Calu3 (cell line): ENCODE measurements at places on chromosomes 3 and 15. TPM values are rescaled to one million over a fixed set of nuclear protein-coding genes. Genes with fewer than 3 reads are reported as not detected.

SERPINI2 gene
- total RNA-seq, result not detected in 2 replicates

DNA sequence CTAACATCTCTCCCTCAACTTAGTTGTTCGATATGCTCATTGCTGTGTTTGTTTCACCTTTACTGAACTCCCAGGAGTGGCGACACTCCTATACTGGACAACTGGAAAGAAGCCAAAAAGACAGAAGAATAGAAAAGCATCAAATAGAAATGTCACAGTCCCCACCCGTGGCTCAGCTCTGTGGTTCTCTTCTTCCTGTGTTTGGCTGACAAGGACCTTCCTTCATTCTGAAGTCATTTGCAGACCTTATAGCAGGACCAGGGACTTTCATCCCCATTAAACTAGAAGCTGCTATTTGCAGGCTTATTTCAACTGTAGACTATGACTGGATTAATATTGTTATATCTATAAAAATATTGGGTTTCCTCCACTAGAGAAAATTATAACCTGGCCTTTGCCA lies 125.9 kb downstream of the NECTIN3 start:
- H3K36me3 ChIP-seq, result peaks cover 15% of the 10 kb centered on the region
- no peak overlapping the region for H3K4me3 ChIP-seq
- H3K27ac ChIP-seq, result no peak overlapping the region
- peaks cover 14% of the 10 kb centered on the region for H3K4me1 ChIP-seq
- no peaks in the 10 kb centered on the region for H3K27me3 ChIP-seq

DNA sequence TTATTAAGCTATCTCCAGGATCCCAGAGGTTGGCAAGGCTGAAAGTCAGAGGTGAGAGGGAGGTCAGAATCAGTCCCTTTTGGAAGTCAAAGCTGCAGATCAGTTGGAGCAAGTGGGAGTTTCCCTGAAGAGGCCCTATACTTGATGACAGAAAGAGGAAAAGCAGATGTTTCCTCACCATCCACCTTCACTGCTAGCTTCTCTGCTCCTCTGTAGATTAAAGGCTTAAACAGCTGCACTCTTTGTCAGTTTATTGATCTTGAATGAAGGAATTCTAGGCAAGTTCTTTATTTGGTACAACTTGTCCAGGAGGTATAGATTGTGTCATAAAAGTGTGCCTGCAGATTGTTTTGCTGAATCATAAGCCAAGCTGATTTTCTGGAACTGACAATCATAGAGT lies 408.2 kb upstream of the TGFBR2 start:
- no peaks in the 10 kb centered on the region for H3K36me3 ChIP-seq
- DNase-seq, result no peak
- H3K4me1 ChIP-seq, result no peaks in the 10 kb centered on the region
- no peak overlapping the region for H3K27ac ChIP-seq
- H3K4me3 ChIP-seq, result no peak overlapping the region

GRCh38 chr3:88188436-88188835 lies 38.7 kb downstream of the C3orf38 start:
- H3K27me3 ChIP-seq, result no peaks in the 10 kb centered on the region
- no peak overlapping the region for H3K4me3 ChIP-seq
- peaks cover 11% of the 10 kb centered on the region for H3K4me1 ChIP-seq

DNA sequence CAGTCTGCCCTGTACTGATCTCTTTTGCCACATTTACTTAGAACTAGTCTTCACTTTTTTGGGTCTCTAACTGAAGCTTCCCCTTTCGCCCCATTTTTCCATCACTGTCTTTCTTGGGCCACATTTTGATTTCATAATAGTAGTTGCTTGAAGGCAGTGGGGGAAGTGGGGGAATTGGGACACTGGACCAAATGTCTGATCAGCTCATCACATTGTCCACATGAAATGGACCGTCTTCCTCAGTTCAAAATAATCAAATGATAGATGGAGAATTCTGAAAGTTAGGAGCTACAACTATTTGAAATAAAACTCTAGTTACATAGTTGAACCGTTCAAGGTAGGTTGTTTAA lies 747 bp downstream of the PDCD6IP start:
- DNase-seq, result no peak
- H3K4me3 ChIP-seq, result peak overlapping the region; percentile 99
- peaks cover 42% of the 10 kb centered on the region for H3K4me1 ChIP-seq
- peaks cover 43% of the 10 kb centered on the region for H3K36me3 ChIP-seq
- peak overlapping the region; percentile 94 for H3K27ac ChIP-seq
- no peaks in the 10 kb centered on the region for H3K27me3 ChIP-seq

WDR73 gene
- total RNA-seq, result 53.1 and 53.3 TPM in 2 replicates

GRCh38 chr3:174340624-174341587 lies 518.2 kb upstream of the NAALADL2 start:
- H3K4me3 ChIP-seq, result no peak overlapping the region
- H3K27me3 ChIP-seq, result no peaks in the 10 kb centered on the region
- no peak for DNase-seq
- H3K36me3 ChIP-seq, result no peaks in the 10 kb centered on the region

GRCh38 chr3:69137005-69137404 lies 14.6 kb upstream of the LMOD3 start:
- no peaks in the 10 kb centered on the region for H3K4me1 ChIP-seq
- DNase-seq, result no peak
- H3K4me3 ChIP-seq, result no peak overlapping the region
- H3K36me3 ChIP-seq, result no peaks in the 10 kb centered on the region
- no peaks in the 10 kb centered on the region for H3K27me3 ChIP-seq
- H3K27ac ChIP-seq, result no peak overlapping the region

DNA sequence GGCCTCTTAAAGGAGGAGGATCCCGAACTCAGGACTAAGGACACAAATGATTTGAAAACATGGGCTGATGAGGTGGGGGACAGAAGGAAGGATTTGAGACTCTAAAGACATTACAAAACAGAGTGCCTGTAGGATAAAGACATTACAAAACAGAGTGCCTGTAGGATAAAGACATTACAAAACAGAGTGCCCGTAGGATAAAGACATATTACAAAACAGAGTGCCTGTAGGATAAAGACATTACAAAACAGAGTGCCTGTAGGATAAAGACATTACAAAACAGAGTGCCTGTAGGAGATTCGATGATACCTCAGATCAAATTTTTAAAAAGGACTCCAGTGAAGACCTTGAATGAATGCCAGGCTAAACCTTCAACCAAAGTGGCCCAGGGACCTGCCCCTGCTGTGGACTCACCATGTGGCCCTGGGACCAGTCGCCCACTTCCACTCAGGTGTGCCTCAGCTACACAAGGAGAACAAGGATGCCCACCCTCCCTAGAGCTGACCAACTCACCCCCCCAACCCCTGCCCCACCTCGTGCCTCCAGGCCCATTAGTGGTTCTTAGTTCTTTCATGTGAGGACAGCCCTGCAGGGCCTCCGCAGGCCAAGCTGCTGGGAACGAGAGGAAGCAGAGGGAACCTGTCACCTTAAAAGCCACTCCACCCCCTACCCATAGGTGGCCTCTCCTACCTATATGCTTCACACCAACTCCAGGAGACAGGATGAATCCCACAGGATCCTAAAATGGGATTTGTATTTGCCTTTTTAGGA lies 59.8 kb downstream of the SH3BP5 start:
- no peaks in the 10 kb centered on the region for H3K27me3 ChIP-seq
- H3K27ac ChIP-seq, result no peak overlapping the region

DNA sequence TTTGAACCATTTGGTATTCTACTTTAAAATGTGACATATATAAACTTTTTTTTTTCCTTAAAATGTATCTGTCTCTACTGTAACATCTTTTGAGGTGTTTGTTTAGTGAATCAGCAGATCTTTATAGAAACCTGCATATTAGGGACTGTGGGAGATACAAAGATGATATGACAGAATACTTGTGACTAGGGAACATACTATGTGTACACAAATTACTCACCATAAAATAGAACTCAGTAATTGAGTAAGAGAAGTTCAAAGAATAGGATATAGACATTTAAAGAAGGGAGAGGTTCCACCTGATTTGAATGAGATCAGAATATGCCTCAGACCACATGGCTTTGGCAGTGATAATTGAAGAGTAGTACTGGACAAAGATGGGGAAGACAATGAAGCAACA lies 47.9 kb downstream of the ATP2C1 start:
- H3K4me1 ChIP-seq, result no peaks in the 10 kb centered on the region
- no peak overlapping the region for H3K27ac ChIP-seq
- no peak for DNase-seq
- no peaks in the 10 kb centered on the region for H3K27me3 ChIP-seq
- peaks cover 26% of the 10 kb centered on the region for H3K36me3 ChIP-seq

DNA sequence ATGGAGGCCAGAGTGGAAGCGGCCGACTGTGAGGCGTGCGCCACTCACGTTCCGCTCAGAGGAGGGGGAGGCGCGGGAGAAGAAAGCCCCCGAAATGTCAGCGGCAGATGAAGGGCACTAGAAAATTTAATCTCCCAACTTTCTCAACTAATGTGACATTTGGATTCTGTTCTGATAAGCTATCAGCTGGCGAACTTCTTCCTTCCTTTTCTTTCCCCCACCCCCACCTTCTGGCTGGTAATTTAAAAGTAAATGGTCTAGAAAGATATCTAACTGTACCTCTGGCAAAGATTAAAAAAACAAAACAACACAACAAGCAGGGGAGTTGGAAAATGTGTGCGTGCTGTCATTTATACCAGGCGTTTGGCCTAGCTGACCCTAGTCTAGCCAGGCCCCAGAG lies 26.4 kb upstream of the TMEM115 start:
- no peaks in the 10 kb centered on the region for H3K4me1 ChIP-seq
- no peak overlapping the region for H3K27ac ChIP-seq
- H3K36me3 ChIP-seq, result no peaks in the 10 kb centered on the region
- no peak overlapping the region for H3K4me3 ChIP-seq
- peaks cover 68% of the 10 kb centered on the region for H3K27me3 ChIP-seq

DNA sequence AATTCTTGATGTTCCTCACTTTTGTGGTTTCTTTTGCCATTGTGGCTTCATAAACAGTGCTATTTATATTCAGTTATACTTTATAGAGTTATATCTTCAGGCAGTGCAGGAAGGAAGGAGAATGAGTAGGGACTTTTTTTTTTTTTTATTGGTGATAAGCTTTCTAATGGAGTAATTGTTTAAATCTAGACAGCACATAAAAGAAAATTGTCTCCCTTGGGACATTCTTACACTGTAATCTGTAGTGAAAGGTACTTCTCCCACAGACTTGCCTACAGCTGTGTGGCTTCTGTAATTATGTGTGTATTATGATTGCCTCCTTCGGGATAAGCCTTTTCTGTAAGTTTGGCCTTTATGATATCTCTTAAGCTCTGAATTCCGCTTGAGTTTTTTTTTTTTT lies 41.6 kb downstream of the WDR76 start:
- peaks cover 6% of the 10 kb centered on the region for H3K36me3 ChIP-seq
- H3K4me1 ChIP-seq, result no peaks in the 10 kb centered on the region
- H3K27me3 ChIP-seq, result no peaks in the 10 kb centered on the region

NMD3 gene
- 90.7 and 104 TPM in 2 replicates for total RNA-seq

DNA sequence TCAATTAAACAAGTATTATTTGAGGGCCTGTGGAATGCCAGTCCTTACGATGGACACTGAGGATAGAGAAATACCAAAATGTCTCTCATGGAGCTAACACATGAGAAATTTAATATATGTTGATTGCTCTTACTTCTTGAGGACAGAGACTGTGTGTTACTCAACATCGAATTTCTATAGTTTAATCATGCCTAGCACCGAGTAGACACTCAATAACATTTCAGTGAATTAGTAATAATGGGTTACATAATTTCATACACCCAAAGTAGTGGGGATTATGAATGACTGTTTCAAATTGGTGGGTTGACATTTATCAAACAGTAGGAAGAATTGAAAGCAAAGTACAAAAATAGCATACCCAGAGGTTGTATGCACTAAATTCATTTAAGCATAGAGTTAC lies 11.2 kb downstream of the FMN1 start:
- H3K36me3 ChIP-seq, result no peaks in the 10 kb centered on the region
- no peak overlapping the region for H3K4me3 ChIP-seq
- H3K27me3 ChIP-seq, result no peaks in the 10 kb centered on the region
- no peak overlapping the region for H3K27ac ChIP-seq
- H3K4me1 ChIP-seq, result no peaks in the 10 kb centered on the region

- no peak for DNase-seq
- no peak overlapping the region for H3K4me3 ChIP-seq
- no peaks in the 10 kb centered on the region for H3K27me3 ChIP-seq
- peaks cover 9% of the 10 kb centered on the region for H3K4me1 ChIP-seq
Measured at GRCh38 chr3:95612611-95613010, 1201.8 kb upstream of the EPHA6 start.

PYGO1 gene
- total RNA-seq, result 2.5 and 2.8 TPM in 2 replicates

- H3K36me3 ChIP-seq, result no peaks in the 10 kb centered on the region
- no peak for DNase-seq
- no peaks in the 10 kb centered on the region for H3K27me3 ChIP-seq
- H3K27ac ChIP-seq, result no peak overlapping the region
- no peak overlapping the region for H3K4me3 ChIP-seq
- H3K4me1 ChIP-seq, result peaks cover 8% of the 10 kb centered on the region
Measured at GRCh38 chr15:38058596-38059075, 124.2 kb downstream of the TMCO5A start.

TRAT1 gene
- not detected in 2 replicates for total RNA-seq

CX3CR1 gene
- total RNA-seq, result not detected in 2 replicates

- no peak overlapping the region for H3K4me3 ChIP-seq
- H3K36me3 ChIP-seq, result no peaks in the 10 kb centered on the region
- no peaks in the 10 kb centered on the region for H3K4me1 ChIP-seq
Measured at GRCh38 chr15:71397377-71397776, 282.1 kb downstream of the THSD4 start.

CCDC54 gene
- total RNA-seq, result not detected in 2 replicates

DNA sequence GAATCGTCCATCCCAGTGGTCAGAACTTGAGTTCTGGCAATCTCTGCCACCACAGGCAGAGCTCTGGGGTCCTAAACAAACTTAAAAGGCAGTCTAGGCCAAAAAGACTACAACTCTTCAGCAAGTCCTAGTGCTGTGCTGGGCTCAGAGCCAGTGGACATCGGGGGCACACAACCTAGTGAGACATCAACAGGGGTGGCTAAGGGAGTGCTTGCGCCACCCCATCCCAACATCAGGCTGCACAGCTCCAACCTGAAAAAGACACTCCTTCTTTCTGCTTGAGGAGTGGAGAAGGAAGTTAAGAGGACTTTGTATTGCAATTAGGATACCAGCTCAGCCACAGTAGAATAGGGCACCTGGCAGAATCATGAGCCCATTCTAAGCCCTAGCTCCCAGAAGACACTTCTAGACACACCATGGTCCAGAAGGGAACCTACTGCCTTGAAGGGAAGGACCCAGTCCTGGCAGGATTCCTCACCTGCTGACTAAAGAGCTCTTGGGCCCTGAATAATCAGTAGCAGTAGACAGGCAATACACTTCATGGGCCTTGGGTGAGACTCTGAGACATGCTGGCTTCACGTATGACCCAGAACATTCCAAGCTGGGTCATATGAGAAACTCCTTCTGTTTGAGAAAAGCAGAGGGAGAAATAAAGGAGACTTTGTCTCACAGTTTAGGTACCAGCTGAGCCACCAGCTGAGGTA lies 72.0 kb downstream of the TFDP2 start:
- no peak for DNase-seq
- no peak overlapping the region for H3K4me3 ChIP-seq
